ENCODE measurements at places on chromosomes 3 and 15. TPM values are rescaled to one million over a fixed set of nuclear protein-coding genes. Genes with fewer than 3 reads are reported as not detected.

The EFCAB12 gene
- total RNA-seq, result 0.22 TPM

GRCh38 chr15:89463113-89463512 lies 33.3 kb downstream of the RHCG start:
- no peak for DNase-seq

- DNase-seq, result no peak
These were observed 117.5 kb upstream of the CRBN start for GRCh38 chr3:3296979-3297381.

The C3orf49 gene
- total RNA-seq, result not detected

DNA sequence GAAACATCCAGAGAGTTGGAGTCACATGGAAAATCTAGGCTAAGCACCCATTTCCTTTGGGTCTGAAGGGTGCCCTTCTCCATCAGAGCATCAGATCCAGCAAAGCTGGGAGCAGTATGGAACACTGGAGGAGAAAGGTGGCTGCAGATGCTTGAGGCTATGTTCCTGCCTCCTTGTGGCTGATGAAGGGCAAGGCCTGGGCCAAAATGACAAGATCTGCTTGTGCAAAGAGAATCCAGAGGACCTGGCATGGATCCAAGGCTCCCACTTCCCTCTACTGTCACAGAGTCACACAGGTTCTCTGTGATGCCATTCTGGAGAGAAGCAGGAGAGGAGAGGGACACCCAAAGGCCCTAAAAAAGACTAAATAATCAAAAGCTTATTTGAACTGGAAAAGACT lies 9.2 kb upstream of the ATP8B4 start:
- no peak for DNase-seq

Measured in MCF 10A (cell line).